Right hindlimb (tissue), 1 donor: ENCODE measurements at places on chromosomes 6 and 20.

GRCh38 chr6:28334286-28335039 is 1.5 kb downstream of the ZSCAN31 start:
- no peak for DNase-seq

DNA sequence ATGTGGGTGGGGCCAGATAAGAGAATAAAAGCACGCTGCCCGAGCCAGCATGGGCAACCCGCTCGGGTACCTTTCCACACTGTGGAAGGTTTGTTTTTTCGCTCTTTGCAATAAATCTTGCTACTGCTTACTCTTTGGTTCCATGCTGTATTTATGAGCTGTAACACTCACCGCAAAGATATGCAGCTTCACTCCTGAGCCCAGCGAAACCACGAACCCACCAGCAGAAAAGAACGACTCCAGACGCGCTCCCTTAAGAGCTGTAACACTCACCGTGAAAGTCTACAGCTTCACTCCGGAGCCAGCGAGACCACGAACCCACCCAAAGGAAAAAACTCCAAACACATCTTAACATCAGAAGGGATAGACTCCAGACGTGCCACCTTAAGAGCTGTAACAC is 76.7 kb downstream of the TFAP2A start:
- no peak for DNase-seq

GRCh38 chr6:17724341-17724740 is 17.6 kb upstream of the NUP153 start:
- DNase-seq = no peak

DNA sequence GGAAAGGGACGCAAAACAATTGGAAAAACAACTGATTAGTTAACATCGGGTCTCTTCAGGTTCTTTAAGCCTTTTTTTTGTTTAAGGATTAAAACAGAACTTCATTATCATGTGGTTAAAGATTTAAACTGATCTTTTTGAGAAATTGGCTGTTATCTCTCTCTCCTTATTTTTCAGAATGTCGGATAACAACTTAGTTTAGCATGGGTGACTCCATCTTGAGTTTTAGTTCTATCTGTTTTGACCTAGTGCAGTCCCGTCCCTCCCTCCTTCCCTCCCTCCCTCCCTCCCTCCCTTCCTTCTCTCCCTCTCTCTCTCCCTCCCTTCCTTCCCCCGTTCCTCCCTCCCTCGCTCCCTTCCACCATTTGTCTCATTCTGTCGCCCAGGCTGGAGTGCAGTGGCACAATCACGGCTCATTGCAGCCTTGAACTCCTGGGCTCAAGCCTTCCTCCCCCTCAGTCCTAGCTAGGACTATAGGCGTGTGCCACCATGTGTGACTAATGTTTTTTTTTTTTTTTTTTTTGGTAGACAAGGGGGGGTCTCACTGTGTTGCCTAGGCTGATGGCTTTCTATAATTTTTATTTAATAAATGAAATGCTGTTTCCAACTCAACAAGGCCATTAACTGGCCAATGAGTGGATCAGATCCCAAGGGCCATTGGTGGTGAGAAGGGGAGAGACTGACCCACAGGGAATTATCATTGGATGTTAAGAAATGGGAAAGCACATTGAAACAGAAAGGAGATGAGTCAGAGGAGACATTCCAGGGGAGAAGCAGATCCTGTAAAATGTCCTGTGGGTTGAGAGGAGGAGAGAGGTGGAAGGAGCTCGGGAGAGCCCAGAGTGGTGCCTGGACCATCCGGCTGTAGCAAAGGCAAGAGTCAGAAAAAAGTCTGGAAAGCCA is 13.6 kb downstream of the BAK1 start:
- DNase-seq = no peak

GRCh38 chr6:113719064-113719463 is 138.1 kb upstream of the MARCKS start:
- no peak for DNase-seq

- DNase-seq = no peak
Observed at GRCh38 chr20:19727251-19727847, 30.7 kb upstream of the RIN2 start.

DNA sequence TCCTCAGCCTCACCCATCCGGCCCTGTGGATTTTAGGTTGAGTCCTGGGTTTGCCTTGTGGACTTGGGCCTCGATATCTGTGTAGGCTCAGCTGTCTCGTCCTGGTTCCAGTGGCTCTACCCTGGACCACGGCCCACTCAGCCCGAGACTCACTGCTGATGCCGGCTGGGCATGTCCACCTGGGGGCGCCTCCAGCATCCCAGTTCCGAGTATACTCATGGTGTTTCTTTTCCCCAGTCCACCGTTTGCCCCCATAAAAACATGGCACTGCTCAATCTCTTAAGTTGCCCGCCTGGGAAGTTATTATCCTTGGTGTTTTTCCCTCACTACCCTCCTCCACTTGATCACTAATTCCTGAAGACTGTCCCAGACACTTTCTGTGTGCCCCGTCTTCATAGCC is 99.1 kb downstream of the ARID1B start:
- no peak for DNase-seq

GRCh38 chr6:24994812-24995211 is 59.1 kb upstream of the RIPOR2 start:
- DNase-seq = no peak

GRCh38 chr6:42572523-42572922 is 8.7 kb downstream of the UBR2 start:
- DNase-seq = no peak

GRCh38 chr20:21921251-21921650 is 215.8 kb downstream of the PAX1 start:
- DNase-seq = no peak
